ENCODE measurements at places on chromosomes 11 and 22.

DNA sequence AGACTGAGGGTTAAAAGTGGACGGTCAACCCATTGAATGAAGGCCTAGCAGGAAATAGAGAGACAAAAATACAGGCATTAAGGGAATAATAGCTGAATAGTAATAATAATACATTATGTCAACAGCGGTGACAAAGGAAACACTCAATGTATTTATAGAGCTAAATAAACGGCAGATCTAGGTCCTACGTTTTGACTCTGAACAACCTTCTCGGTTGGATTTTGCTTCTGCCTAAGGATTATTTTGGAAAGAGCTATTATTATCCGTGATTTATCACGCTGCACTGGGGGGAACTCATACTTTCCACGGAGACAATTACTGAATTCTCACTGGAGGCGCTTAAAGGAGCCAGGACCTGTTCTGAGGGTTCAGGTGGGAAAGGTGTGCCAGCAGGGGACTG, 118.2 kb upstream of the KIRREL3 start:
- DNase-seq, result no peak

DNA sequence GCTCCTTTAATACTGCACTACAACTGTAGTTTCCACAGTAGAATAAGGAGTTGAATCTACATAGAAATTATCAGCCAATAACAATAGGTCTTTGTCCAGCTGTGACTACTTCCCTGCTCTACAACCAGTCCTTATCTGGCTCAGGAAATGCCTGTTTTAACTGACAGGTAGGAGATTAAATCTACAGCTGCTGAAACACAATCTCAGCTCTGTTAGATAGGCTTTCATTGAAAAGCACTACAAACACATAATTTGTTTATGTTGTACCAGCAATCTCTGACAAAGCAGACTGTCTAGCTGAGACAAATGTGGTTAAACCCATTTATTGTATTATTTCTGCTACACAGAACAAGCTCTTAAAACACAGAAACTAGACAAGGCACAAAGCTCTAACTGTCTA, 230.0 kb downstream of the SOX6 start:
- peak; percentile 86 for DNase-seq

GRCh38 chr22:25025491-25026400, 73.2 kb downstream of the KIAA1671 start:
- DNase-seq, result no peak

DNA sequence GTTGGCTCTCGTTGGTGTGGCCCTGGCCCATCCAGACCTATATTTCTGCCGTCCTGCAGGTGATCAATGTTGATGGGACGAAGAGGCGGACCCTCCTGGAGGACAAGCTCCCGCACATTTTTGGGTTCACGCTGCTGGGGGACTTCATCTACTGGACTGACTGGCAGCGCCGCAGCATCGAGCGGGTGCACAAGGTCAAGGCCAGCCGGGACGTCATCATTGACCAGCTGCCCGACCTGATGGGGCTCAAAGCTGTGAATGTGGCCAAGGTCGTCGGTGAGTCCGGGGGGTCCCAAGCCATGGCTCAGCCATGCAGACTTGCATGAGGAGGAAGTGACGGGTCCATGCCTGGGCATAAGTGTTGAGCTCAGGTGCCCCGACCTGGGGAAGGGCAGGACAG, 57.1 kb upstream of the PPP6R3 start:
- no peak for DNase-seq

- DNase-seq, result no peak
Measured at GRCh38 chr11:134517621-134518293, 105.7 kb upstream of the B3GAT1 start.

- DNase-seq, result no peak
Measured at GRCh38 chr11:27770576-27770975, 70.3 kb upstream of the BDNF start.

GRCh38 chr11:8056810-8057463, 24.1 kb upstream of the TUB start:
- no peak for DNase-seq

DNA sequence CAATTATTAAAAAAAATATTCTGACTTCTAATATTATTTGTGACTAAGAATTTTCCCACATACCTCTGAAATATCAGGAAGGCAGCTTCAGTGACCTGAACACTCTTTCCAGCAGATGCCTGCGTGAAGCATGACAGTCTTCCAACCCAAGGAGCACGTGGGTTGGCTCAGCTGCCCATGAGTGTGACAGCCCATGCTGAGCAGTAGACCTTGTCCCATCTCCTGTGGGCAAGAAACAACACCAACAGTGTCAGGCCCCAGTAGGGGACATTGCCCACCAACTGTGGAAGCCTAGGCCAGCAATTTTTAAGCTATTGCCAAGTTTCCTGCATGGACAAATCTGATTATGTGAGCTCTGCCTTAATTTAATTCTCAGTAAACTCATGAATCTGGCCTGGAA, 66.4 kb upstream of the OLFML1 start:
- DNase-seq, result no peak

GRCh38 chr11:68312780-68313573, 586 bp downstream of the LRP5 start:
- DNase-seq, result no peak
